AG04450 (cell line): ENCODE measurements at places on chromosomes 6 and 20. TPM values are rescaled to one million over a fixed set of nuclear protein-coding genes. Genes with fewer than 3 reads are reported as not detected.
A peak's percentile ranks its signal among the peaks of the same experiment; 100 is the strongest.

DNA sequence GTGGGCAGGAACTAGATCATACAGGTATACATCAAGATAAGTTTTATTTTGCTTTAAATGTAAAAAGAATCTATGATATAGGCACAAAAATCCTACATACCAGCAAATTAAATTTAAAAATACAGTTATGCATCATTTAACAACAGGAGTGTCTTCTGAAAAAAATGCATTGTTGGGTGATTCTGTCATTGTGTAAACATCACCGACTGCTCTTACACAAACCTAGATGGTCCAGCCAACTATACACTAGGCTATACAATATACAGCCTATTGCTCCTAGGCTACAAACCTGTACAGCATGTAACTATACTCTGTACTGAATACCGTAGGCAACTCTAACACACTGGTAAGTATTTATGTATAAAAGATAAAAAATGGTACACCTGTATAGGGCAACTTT lies 139.4 kb downstream of the RNGTT start:
- peak; percentile 15 for DNase-seq

- no peak for DNase-seq
Measured at GRCh38 chr6:44375071-44375470, 12.4 kb upstream of the CDC5L start.

DNA sequence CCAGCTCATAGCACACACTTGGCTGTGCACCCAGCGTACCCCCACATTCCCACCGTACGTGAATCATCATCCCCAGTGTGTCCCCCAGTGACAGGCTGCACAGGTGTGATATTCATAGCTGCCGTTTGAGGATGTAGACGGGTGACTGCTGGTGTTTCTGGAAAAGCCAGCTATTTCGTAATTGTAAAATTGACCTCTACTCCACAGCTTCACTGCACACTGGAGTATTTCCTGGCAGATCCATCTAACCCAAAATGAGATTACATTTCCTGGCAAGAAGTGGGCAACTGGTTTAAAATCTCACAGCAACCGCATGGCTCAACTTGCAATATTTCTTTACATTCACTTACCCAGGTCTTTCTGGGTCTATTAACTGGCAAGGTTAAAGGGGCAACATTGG lies 30.3 kb downstream of the CD83 start:
- no peak for DNase-seq

- DNase-seq, result no peak
Measured at GRCh38 chr20:60804918-60805630, 447.0 kb upstream of the CDH4 start.

- no peak for DNase-seq
Measured at GRCh38 chr20:36532388-36532787, 8.9 kb upstream of the MYL9 start.

The NRM gene
- polyA plus RNA-seq, result 14.6 and 17.4 TPM in 2 replicates

The RWDD1 gene
- polyA plus RNA-seq, result 43.0 and 56.9 TPM in 2 replicates

The PTGIS gene
- 8.1 TPM in 2 replicates for polyA plus RNA-seq
